ENCODE measurements at places on chromosomes 7 and 10.
A peak's percentile ranks its signal among the peaks of the same experiment; 100 is the strongest.

DNA sequence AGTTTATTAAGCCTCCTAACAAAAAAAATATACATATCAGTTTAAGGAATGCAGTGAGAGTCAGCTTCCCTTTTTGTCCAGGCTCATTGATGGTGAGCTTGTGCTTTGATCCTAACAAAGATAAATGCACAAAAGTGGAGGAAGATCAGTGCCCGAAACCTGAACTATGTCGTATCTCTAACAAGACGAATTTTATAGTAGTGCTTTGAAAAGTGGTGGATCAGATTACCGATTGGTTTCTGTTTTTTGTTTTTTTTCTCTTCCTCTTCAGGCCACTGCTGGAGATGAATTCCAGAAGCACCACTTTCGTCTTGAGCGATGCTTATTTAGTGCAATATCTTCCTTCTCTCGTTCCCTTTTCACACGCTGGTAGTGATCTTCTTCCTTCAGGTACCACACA lies 72.8 kb downstream of the RHOBTB1 start:
- no peak for DNase-seq

- DNase-seq: no peak
Observed at GRCh38 chr10:6215683-6216484, 13.2 kb downstream of the PFKFB3 start.

- no peak for DNase-seq
Observed at GRCh38 chr7:46764100-46764936, 817.6 kb downstream of the TNS3 start.

DNA sequence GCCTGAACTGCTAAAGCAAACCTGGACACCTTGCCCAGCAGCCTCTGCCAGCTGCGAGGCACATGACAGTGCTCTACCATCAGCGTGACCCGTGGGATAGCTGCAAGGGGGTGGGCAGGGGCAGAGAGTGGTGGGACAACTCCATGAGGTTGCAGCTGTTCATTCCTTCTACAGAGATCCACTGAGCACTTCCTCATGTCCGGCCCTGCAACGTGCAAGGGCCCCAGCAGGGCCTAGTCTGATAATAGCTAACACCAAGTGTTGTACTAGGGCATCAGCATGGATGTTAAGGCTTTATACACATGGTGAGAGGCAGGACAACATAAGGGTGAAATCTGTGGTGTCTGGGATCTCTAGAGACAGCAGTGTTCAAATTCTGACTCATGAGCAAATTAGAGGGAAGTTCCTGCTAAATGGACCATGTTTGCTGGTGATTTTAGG lies 14.3 kb downstream of the NOD1 start:
- DNase-seq: no peak

GRCh38 chr10:129962872-129963640 lies 1.0 kb downstream of the EBF3 start:
- DNase-seq: no peak

DNA sequence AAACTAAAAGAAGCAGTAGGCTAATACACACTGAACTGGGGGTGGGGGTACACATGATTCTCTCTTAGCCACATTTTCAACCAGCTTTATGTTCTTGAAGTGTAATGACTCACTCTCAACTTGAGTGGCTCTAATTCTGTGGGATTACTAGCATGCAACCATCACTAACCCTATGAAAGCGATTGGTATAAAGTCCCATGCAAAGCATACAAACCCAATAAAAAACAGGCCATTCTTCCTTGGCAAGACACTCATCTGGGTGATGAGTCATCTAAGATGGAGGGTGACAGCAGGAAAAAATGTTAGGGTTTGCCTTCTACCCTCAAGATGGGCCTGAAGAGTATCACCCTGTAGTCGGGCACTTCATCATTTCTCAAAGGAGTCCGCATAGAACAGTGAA lies 14.9 kb upstream of the PON3 start:
- no peak for DNase-seq

GRCh38 chr10:13751191-13751764 lies 164.5 kb downstream of the PRPF18 start:
- no peak for DNase-seq

- DNase-seq: no peak
Observed at GRCh38 chr10:46528171-46528671, 28.2 kb downstream of the GPRIN2 start.

DNA sequence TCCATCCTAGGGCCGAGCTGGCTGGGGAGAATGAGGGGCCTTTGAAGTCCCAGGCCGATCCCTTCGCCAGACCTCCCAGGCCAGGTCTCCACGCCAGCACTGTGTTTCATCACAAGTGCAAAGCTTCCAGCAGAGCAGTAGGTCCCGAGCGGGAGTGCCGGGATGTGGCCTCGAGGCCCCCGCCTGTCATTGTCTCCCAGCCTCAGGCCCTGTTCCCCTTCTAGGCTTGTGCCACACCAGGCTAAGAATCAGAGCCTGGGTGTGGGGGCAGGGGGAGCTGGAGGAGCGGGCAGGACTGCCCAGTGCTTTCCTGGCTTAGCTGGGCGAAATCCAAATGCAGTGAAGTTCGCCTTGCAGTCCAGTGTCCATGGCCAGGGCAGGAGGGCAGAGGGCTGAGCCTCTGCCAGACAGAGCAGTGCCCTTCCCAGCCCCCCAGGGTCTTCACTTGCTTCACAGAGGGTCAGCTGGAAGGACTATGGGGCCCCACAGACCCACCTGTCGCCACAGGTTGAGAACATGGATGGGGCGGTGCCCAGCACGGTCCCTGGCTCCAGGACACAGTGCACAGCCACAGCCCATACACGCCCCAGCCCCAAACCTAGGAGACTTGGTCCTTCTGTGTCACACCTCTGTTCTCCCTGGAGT lies 20.2 kb upstream of the PFKFB3 start:
- DNase-seq: no peak

DNA sequence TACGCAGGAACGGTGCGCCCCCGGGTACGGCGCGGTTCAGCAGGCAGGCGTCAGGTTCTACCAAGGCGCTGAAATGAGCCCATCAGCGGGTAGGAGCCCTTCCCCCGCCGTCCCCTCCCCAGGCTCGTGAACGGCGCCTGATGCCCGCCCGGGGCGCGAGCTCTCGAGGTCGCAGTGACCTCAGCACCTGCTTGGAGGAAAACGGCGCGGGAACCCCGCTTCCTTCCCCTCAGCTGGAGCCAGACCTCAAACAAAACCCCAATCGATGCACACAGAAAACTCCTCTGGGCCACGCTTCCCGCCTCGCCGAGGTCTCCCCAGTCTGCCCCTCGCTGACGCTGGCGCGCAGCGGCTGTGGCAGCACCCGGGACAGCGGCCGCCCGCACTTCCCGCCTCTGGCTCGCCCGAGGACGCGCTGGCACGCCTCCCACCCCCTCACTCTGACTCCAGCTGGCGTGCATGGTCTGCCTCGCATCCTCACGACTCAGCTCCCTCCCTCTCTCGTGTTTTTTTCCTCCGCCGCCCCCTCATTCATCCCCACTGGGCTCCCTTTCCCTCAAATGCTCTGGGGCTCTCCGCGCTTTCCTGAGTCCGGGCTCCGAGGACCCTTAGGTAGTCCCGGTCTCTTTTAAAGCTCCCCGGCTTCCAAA lies 514 bp upstream of the GAD2 start:
- DNase-seq: peak; percentile 37
